ENCODE measurements at places on chromosomes 12 and 14. TPM values are rescaled to one million over a fixed set of nuclear protein-coding genes. Genes with fewer than 3 reads are reported as not detected.

OR4E2 gene
- total RNA-seq, result not detected

SLC38A4 gene
- 18.6 TPM for total RNA-seq

SLC16A7 gene
- 8.2 TPM for total RNA-seq

- DNase-seq, result peak; percentile 61
Measured at GRCh38 chr12:30694412-30695198, 1.1 kb downstream of the IPO8 start.

DNA sequence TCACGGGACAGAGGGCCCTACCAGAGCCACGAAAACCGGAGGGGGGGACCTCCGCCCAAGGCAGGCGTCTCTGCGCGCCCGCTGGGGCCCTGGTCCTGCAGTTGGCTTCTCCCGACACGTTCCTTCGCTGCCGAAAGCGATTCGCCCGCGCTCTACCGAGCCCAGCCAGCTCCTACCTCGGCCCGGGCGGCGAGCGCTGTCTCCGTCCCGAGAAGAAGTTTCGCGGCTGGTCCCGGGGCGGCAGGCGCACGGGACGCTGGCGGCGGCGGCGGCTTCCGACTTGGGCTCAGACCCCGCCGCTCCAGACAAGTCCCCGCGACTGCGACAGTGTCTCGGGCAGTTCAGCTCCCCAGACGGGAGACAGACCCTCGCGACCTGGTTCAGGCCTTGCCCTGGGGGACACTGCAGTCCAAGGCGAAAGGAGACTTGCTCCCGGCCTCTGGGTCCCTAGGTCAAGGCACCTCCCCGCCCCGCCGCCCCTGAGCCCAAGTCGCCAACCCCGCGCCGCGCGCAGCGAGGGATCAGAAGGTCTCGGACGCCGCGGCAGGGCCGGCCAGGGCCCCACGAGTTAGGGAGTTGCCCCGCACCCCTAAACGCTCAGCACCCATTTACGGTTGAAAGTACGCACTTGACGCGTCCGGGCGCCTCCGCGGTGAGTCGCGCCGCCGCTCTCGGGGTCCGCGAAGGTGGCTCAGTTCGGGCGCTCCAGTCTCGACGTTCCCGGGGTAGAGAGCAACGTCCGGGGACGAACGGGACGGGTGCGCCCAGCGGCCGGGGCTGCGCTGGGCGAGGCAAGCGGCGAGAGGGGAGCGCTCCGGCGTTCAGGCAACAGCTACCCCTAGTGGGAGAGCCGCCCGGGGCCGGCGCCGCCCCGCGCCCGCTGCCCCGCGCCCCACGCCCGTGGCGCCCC, 1.4 kb upstream of the DIO3 start:
- DNase-seq, result no peak

- DNase-seq, result no peak
Measured at GRCh38 chr12:18932211-18932610, 194.3 kb downstream of the CAPZA3 start.

DNA sequence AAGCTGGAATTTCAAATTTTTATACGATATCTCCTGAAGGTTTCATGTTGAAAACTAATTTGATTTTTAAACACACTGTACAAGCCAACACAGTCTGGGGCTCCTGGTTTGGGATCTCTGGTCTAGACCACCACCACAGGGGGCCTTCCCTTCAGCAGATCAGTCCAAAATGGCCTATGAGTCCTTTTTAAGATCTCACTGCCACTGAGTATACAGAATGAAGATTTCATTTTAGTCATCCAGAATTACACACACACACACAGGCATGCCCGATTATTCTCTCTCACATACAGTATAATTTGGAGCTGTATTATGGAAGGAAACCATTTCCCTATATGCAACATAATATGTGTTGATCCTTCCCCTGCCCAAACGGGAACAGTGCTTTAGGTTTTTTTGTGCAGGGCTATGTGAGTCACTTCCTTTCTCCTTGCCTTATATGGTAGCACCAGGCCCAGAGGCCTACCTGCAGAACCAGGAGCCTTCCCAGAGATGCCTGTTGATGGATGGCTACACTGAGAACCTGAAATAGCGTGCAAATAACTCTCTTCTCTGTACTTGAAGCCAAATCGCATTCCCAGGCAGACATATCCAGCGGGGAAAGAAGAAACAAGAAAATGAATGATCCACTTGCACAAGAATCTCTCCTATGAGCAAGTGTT, 28.1 kb upstream of the WNK1 start:
- no peak for DNase-seq

- DNase-seq, result no peak
Measured at GRCh38 chr14:69937367-69938081, 58.3 kb downstream of the SMOC1 start.

All from Peyer's patch (tissue), 4 donors.